ENCODE measurements at places on chromosomes 7 and 10.

DNA sequence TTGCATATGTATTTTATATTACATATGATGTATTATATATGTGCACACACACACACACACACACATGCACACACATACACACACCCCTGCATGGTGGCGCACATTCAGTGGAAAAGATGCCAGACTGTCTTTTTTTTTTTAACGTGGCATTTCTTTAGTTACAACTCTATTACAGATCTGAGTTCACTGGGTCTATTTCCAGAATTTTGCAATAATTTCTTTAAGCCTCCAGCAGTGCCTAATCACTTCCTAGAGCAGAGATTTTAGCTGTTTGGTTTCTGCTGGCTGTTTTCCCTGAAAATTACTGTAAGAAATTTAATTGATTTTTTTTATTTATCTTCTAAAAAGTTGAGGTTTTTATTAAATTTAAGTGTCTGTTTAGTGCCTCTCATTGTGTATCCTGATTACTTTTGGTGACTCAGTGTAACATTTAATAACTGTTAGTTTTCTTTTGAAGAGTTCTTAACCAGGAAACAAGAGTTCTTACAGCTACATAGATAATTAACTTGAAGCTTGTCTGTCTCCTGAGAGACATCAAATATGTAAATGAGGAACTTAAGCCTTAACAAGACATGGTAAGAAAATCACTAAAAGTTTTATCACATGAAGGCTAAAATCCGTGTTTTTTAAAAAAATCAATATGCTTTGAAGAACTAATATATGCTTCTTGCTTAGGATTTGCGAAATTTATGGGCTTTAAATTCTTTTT lies 232.0 kb downstream of the MDFIC start:
- no peak for DNase-seq

GRCh38 chr7:134686786-134687185 lies 40.1 kb downstream of the BPGM start:
- DNase-seq = no peak

DNA sequence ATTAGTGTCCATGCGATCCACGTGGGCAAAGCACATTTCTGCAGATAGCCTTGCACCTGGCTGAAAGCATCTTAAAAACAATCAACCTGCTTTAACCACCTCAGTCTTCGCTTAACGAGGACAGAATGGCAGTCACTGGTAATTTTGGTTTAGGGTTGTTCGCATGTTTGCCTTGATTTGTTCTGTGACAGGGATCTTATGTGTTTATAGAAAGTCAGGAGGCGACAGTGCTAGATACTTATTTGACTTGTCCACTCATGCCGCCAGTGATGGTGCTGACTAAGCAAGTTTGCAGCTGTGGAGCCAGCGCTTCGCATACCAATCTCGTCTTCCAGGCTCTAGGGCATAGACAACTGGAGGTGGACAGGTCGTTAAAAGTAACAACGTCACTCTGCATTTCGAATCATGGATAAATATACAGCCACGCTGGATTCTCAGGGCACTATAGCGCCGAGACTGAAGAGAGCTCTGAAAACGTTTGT lies 1.2 kb upstream of the TMEM243 start:
- DNase-seq = no peak

DNA sequence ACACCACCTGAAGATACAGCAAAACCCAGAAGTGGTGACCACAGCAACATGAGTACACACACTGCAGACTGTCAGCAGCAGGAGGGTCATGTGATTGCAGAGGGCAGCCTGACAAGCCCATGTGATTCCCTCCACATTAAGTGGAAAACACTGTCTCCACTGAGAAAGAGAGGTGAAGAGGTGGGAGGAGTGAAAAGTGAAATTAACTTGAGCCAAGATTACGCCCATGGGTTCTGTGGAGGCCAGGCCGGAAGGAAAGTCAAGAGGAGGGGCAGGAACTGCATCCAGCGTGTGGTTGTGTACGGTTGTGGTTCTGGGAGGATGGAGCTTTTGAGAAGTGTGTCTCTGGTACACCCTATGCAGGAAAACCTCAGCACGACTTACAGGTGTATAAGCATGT lies 138.5 kb downstream of the PLXNA4 start:
- DNase-seq = no peak

DNA sequence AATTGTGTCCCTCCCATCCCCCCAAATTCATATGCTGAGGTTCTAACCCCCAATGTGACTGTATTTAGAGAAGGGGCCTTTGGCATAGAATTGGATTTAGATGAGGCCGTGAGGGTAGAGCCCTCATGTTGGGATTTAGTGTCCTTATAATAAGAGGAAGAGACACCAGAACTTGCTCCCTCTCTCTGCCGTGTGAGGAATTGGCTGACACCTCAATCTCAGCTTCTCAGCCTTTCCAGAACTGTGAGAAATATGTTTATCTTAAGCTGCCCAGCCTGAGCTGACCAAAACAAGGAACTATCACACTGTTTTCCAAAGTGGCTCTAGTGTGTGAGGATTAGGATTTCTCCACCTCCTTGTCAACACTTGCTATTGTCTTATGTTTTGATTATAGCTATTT lies 400.0 kb upstream of the FZD8 start:
- DNase-seq = no peak
